ENCODE measurements at places on chromosomes 3 and 15. TPM values are rescaled to one million over a fixed set of nuclear protein-coding genes. Genes with fewer than 3 reads are reported as not detected.
A peak's percentile ranks its signal among the peaks of the same experiment; 100 is the strongest.

DNA sequence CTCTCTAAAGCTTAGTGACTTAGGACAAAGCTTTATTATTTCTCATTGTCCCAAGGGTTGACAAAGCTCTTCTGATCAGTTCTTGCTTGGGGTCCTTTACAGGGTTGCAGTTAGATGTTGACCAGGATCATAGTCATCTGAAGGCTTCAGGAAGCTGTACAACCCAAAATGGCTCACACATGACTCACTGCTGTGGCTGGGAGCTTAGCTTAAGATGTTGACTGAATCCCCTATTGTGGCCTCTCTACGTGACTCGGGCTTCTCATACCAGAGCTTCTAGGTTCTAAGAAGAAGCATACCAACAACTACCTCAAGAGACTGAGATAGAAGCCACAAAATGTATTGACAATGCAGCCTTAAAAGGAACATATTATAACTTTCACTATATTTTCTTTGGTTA is 569.6 kb upstream of the ROBO2 start:
- no peak for DNase-seq
- H3K4me3 ChIP-seq = no peak overlapping the region
- no peaks in the 10 kb centered on the region for H3K36me3 ChIP-seq

DNA sequence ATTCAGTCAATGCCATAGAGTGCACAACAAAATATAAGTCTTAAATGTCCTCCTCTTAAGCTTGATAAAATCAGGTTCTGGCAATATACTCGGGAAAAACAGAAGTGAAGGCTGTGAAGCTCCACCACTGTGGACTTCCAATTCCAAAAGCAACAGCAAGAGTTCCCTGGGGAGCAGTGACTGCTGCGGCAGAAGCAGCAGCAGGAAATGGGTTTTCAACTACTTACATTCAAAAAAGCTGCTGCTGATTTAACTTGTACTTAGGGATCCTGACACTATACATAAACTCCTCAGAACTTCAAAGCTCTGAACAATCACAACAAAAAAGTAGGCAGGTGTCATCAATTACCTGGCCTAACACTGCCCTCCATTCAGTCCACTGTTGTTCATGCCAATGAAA is 4.7 kb downstream of the CEP152 start:
- H3K4me1 ChIP-seq = peaks cover 9% of the 10 kb centered on the region
- 0 out of 2 replicates have a peak overlapping the region, but pooled peaks have one; percentile 43 for H3K4me3 ChIP-seq
- H3K27me3 ChIP-seq = no peaks in the 10 kb centered on the region
- no peak for DNase-seq
- peaks cover 7% of the 10 kb centered on the region for H3K36me3 ChIP-seq

VPS33B gene
- 18.0 TPM for polyA plus RNA-seq

DNA sequence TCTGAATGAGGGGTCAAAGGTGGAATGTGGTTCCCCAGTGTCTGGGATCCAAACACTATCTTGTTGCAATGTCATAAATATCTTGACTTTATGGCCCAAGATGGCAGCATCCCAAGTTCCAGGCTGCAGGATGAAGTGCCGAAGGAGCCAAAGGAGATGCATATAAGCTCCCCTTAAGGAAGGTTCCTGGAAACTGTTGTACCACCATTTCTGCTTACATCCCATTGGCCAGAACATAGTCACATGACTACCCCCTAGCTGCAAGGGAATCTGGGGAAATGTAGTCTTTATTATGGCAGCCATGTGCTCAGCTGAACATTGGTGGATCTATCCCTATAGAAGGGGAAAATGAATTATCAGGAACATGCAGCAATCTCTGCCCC is 54.3 kb downstream of the BDH1 start:
- H3K4me3 ChIP-seq = no peak overlapping the region
- no peaks in the 10 kb centered on the region for H3K36me3 ChIP-seq
- peak; percentile 45 for DNase-seq
- H3K27me3 ChIP-seq = no peaks in the 10 kb centered on the region
- H3K4me1 ChIP-seq = peaks cover 24% of the 10 kb centered on the region

- no peak overlapping the region for H3K27ac ChIP-seq
- no peak overlapping the region for H3K4me3 ChIP-seq
- no peaks in the 10 kb centered on the region for H3K4me1 ChIP-seq
- DNase-seq = no peak
Observed at GRCh38 chr3:37670961-37671483, 190.7 kb upstream of the CTDSPL start.

MASP1 gene
- 0.19 TPM for polyA plus RNA-seq

GRCh38 chr15:78944669-78945407 is at the start of gene CTSH:
TSS of gene CTSH (minus strand) at chr15:78945046. CDS start at chr15:78944981, 65 bp downstream.
- no peak for DNase-seq
- H3K36me3 ChIP-seq = no peaks in the 10 kb centered on the region
- no peaks in the 10 kb centered on the region for H3K27me3 ChIP-seq
- peak within 1 kb of the TSS; percentile 96 for H3K27ac ChIP-seq

SCN11A gene
- not detected for polyA plus RNA-seq

Data from GM12878 (cell line).